ENCODE measurements at places on chromosomes 6 and 20.

DNA sequence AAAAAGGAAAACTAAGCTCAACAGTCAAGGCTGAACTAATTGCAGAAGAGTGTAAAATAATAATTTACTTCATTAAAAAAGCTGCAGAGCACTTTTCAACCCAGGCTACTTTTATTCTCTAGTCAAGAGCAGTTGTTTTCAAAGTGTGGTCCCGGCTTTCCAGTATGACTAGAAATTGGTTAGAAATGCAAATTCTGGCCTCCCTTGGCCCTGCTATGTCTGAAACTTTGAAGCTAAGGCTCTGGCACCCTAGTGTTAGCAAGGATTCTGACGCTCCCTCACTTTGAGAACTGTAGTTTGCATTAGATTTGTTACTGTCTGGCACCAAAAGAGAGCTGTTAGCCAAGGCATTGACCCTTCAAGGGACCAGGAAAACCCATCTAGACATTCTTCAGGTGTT lies 9.5 kb upstream of the NXT1 start:
- no peak for DNase-seq

GRCh38 chr6:104606361-104606760 lies 253.4 kb downstream of the HACE1 start:
- DNase-seq, result no peak

DNA sequence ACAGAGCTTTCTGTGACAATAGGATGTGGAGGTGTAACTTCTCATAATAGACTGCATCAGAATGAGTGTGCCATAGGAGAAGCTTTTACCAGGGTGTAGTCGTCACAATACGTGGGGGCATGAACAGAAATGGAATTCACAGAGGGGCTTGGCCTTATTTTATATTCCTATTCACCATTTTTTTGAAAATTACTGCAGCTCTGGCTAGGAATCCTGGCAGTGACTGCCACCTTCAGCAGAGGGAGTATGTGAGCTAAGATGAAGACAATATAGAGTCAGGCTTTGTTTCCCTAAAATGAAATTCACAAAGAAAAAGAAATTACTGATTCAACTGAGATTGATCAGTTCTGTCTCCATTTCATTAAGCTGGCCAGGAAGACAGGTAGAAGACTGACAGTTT lies 13.9 kb downstream of the TOMM6 start:
- DNase-seq, result no peak

GRCh38 chr6:24666097-24666640 lies 530 bp downstream of the TDP2 start:
- no peak for DNase-seq

DNA sequence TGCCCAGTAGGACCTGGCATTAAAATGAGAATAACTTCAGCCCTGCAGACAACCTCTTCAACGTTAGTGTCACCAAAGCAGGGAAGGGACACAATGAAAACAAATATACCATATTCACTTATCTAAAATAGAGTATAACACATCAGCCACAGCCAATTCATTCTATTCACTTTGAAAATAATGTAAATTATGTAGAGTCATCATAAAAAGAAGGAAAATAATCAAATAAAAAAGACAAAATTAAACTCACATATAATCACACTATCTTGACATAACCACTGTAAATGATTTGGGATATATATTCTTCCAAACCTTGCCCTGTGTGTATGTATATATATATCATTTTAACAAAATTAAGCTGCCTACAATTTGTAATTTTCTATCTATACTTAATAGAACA lies 78.1 kb upstream of the HEY2 start:
- no peak for DNase-seq

DNA sequence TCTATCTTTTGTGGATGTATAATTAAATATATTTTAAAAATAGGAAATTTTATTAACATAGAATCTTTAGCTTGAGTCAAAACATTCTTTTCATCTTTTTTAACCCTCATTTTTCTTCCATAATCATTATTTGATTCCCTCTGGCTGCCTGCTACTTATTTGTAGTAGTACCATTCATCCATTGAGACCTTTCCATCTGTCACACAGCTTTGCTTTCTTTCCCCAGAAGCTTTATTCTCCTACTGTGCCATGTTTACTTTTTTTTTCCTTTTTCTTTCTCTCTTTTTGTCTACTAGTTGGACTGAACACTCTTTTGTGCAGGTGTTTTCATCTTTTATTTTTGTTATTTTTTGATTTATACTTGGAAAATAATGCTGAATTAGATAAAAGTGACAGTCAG lies 522.6 kb upstream of the MMS22L start:
- DNase-seq, result no peak

DNA sequence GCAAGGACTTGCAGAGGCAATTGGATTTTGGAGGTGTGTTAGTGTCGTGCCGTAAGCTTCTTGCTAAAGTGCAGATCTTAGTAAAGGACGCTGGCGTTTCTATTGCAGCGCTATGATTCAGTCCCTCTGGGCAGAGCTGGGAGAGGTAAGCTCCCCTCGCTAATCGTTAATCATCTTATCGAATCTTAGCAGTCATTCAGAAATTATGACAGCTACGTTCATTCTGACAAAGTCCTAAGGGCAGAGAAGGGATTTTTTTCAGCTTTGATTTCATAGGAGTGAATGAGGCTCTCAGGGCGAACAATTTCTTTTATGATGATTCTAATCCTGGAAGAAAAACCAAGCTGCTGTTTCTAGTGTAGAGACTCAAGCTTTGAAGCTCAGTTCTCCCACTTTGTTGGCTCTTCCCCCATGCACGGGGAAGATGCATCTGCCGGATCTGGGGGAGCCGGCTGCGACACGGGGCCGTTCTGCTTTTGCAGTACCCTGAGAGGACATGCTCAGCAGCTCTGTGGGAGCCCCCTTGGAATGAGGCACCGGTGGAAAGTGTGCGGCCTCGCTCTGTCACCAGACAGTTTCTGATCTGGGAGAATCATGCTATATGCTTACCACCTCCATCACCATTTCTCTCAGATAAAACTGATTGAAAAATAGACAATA lies 79.1 kb upstream of the SLC22A23 start:
- no peak for DNase-seq

DNA sequence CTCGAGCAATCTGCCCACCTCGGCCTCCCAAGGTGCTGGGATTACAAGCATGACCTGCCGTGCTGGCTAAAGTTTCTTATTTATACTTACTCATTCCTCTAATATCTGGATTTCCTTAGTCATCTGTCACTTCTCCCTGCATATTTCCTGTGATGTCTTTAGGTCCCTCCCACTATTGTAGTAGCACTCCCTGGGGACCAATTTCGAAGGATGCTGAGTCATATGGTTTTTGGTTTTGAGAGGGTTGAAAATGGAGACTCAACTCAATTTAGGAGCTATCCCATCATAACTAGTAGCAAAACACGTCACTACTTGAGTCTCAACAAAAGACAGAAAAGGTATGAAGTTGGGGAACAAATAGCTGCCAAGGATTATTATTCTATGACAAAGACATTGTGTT lies 20.2 kb downstream of the MCUR1 start:
- DNase-seq, result peak; percentile 22

- no peak for DNase-seq
These were observed 66.8 kb upstream of the MYL9 start for GRCh38 chr20:36474563-36474962.

- DNase-seq, result peak; percentile 42
These were observed 6.9 kb upstream of the CD40 start for GRCh38 chr20:46111028-46111835.

- no peak for DNase-seq
These were observed 66.4 kb downstream of the POPDC3 start for GRCh38 chr6:105113422-105113821.

All from activated CD4-positive, alpha-beta memory T cell treated with anti-CD3 and anti-CD28 coated beads for 36 hours (primary cell).